ENCODE measurements at places on chromosomes 3 and 15. TPM values are rescaled to one million over a fixed set of nuclear protein-coding genes. Genes with fewer than 3 reads are reported as not detected.
A peak's percentile ranks its signal among the peaks of the same experiment; 100 is the strongest.

GABRB3 gene
- 11.4 TPM for total RNA-seq

GRCh38 chr3:134516905-134517304, 31.0 kb downstream of the CEP63 start:
- DNase-seq, result no peak
- no peaks in the 10 kb centered on the region for H3K27me3 ChIP-seq
- no peak overlapping the region for H3K4me3 ChIP-seq
- H3K36me3 ChIP-seq, result no peaks in the 10 kb centered on the region

- H3K4me3 ChIP-seq, result no peak overlapping the region
- no peaks in the 10 kb centered on the region for H3K4me1 ChIP-seq
- H3K27me3 ChIP-seq, result no peaks in the 10 kb centered on the region
- no peak for DNase-seq
- no peaks in the 10 kb centered on the region for H3K36me3 ChIP-seq
Observed at GRCh38 chr3:114928989-114929640, 218.0 kb downstream of the ZBTB20 start.

DNA sequence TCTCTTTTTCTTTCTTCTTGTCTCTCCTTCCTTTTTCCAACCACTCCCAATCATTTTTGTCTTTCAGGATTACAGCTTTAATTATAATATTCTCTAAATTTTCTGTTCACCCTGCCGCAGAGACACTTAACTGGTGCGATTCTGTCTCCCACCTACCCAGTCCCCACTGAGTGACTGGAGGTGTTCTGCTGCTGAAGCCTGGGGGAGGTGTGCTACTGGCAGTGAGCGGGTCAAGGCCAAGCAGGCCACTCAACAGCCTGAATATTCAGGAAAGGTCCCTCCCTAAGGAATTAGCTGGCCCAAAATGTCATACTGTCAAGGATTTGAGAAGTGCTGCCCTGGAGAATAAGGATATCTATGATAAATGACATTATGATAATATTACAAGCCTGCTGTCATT, 126.5 kb downstream of the GABRG3 start:
- no peaks in the 10 kb centered on the region for H3K27me3 ChIP-seq
- no peak overlapping the region for H3K4me3 ChIP-seq
- no peak overlapping the region for H3K27ac ChIP-seq
- H3K4me1 ChIP-seq, result no peaks in the 10 kb centered on the region
- H3K36me3 ChIP-seq, result no peaks in the 10 kb centered on the region

IFT122 gene
- total RNA-seq, result 23.7 TPM

P3H2 gene
- total RNA-seq, result 5.7 TPM

DNA sequence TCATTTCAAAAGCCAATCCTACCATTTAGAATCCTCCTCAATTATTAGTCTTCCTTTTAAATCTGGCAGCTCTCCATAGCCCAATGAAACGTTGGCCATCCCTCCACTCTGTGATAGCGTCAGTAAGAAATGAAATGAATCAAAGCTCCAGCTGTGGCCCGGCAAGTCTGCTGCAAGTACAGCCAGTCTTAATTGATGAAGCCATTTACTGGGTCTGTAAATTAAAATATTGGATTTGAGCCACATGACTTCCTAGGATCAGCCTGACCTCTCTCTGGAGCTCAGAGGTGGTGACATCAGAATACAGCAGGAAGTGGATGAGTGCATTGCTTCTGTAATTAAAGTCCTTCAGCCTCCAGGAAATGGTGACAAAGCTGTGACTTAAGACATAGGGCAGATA, 347.0 kb upstream of the LMCD1 start:
- H3K4me1 ChIP-seq, result no peaks in the 10 kb centered on the region
- no peaks in the 10 kb centered on the region for H3K36me3 ChIP-seq
- no peaks in the 10 kb centered on the region for H3K27me3 ChIP-seq
- no peak for DNase-seq
- H3K27ac ChIP-seq, result no peak overlapping the region

KLF15 gene
- total RNA-seq, result 15.2 TPM

GRCh38 chr3:188827576-188827975, 344.2 kb upstream of the TPRG1 start:
- H3K36me3 ChIP-seq, result no peaks in the 10 kb centered on the region
- no peak overlapping the region for H3K27ac ChIP-seq
- no peak for DNase-seq
- H3K27me3 ChIP-seq, result no peaks in the 10 kb centered on the region

GRCh38 chr3:160919942-160920341, 163.9 kb downstream of the PPM1L start:
- no peaks in the 10 kb centered on the region for H3K36me3 ChIP-seq
- DNase-seq, result peak; percentile 60
- no peaks in the 10 kb centered on the region for H3K27me3 ChIP-seq
- no peaks in the 10 kb centered on the region for H3K4me1 ChIP-seq
- no peak overlapping the region for H3K4me3 ChIP-seq

GRCh38 chr3:125087768-125088391, 32.1 kb upstream of the HEG1 start:
- H3K27me3 ChIP-seq, result no peaks in the 10 kb centered on the region
- H3K4me1 ChIP-seq, result no peaks in the 10 kb centered on the region
- no peaks in the 10 kb centered on the region for H3K36me3 ChIP-seq
- no peak for DNase-seq
- no peak overlapping the region for H3K27ac ChIP-seq

DNA sequence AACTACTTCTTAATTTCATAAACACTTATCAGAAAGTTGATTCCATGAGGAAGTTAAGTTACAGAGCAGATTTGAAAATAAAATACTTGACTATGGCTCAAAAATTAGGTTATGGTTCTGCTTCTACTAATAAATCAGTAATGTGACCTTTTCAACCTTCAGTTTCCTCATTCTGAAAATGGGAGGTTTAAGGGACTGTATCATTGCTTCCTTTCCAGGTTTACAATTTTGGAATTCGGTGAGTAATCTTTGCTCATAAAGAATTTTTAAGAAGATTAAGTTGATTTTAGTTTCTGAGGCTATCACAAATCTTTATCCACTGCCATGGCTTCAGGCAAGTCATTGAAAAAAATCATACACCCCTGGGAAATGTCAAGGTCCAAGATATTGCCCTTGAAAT, 1061.2 kb downstream of the DIPK2A start:
- H3K27ac ChIP-seq, result no peak overlapping the region
- DNase-seq, result no peak
- H3K4me1 ChIP-seq, result no peaks in the 10 kb centered on the region
- no peak overlapping the region for H3K4me3 ChIP-seq
- no peaks in the 10 kb centered on the region for H3K27me3 ChIP-seq

DNA sequence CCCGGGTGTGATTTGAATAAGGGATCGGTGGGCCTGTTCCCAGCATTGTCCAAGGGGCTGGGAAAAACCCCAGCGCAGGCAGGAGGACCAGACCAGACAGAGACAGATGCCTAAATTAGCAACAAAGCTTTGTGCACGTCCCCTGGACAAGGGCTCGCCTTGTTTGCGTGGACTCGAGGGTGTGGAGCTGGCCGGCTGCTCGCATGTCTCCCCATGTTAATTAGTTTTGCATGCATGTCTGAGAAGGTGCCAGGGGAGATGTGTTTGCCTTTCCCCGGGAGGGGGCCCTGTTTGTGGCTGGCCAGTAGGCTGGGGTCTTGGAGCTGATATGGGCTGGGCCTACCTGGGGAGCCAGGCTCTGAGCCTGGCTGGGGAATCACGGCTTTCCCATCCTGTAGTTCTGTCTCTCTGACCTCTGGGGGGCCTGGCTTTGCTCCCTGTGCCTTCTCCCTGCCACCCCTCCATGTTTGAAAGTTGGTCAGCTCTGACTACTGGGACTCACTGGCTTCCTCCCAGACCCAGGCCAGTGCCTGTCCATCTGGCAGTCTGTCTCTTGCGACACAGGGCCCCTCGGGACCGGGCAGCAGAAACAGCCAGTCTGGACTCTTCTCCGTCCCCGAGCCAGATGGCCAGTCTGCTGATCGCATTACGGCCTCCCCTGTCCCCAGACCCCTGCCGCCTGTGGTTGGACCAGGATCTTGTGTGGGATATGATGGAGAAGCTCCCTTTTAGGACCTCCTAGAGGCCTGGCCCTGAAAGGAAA, 55.4 kb upstream of the POLG start:
- no peak overlapping the region for H3K4me3 ChIP-seq
- no peaks in the 10 kb centered on the region for H3K27me3 ChIP-seq
- no peak for DNase-seq
- no peaks in the 10 kb centered on the region for H3K4me1 ChIP-seq
- no peaks in the 10 kb centered on the region for H3K36me3 ChIP-seq
- no peak overlapping the region for H3K27ac ChIP-seq

DNA sequence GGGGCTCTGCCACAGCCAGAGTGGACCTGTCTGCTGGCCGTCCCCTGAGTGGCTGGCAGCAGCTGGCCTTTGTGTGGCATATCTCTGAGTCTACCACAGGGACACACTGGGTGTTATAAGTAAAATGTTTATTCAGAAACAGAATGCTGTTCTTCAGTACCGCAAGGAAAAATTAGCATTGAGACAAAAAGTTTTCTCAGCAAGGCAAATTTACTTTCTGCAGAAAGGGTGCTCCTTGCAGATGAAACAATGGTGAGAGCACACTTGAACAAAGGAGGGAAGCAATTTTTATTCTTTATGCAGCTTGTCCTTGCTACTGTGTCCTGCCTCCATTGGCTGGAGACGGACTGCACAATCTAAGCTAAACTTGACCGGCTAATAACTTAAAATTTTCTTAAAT, 4.0 kb downstream of the TMEM89 start:
- H3K36me3 ChIP-seq, result no peaks in the 10 kb centered on the region
- no peaks in the 10 kb centered on the region for H3K4me1 ChIP-seq
- H3K27ac ChIP-seq, result no peak overlapping the region
- no peak for DNase-seq
- no peak overlapping the region for H3K4me3 ChIP-seq

- no peak for DNase-seq
- H3K4me3 ChIP-seq, result no peak overlapping the region
- H3K36me3 ChIP-seq, result no peaks in the 10 kb centered on the region
- H3K4me1 ChIP-seq, result no peaks in the 10 kb centered on the region
- H3K27me3 ChIP-seq, result no peaks in the 10 kb centered on the region
Observed at GRCh38 chr3:57981483-57982087, 26.6 kb upstream of the FLNB start.

DNA sequence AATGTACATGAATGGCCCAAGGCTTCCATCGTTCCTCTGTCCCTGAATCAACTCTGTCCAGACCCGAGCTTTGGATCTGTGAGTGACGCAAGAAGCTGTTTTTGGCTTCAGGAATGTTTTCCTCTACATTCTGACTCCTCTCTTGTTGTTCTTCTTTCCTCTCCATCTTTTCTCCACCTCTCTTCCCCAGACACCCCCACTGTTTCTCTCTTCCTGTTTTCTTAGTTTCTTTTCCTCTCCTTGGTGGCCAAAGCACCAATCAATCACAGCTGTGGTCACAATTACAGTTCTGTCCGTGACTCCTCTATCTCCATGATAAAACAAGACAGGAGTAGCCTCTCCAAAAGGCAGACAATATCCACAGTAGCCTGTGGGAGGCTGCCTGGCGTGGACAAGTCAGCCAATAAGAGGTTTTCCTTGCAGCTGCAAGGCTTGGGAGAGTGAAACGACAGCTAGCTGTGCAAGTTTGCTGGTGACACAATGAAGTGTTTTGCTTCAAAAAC, 4.9 kb upstream of the TMEM212 start:
- H3K4me1 ChIP-seq, result peaks cover 43% of the 10 kb centered on the region
- no peak for DNase-seq
- no peaks in the 10 kb centered on the region for H3K27me3 ChIP-seq
- H3K27ac ChIP-seq, result no peak overlapping the region
- no peak overlapping the region for H3K4me3 ChIP-seq
- no peaks in the 10 kb centered on the region for H3K36me3 ChIP-seq

DNA sequence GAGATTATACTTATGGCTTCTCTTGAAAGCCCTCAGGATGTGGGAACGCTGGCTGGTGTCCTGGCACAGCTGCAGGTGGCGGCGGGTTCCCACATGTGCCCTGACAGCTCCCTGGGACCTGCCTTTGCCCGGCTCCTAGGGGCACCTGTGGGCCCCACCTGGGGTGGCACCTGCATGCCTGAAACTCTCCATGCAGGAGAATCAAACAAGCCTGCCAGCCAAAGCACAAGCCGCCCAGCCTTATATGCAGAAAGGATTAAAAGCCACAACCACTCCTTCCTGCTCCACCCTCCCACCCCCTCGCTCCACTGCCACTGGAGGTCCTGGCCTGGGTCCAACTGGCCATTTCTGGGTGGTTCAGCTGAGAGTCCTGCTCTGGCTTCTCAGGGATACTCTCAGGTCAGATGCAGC, 18.1 kb downstream of the TRPM1 start:
- H3K4me3 ChIP-seq, result no peak overlapping the region
- no peaks in the 10 kb centered on the region for H3K27me3 ChIP-seq
- no peaks in the 10 kb centered on the region for H3K36me3 ChIP-seq
- no peak overlapping the region for H3K27ac ChIP-seq

DNA sequence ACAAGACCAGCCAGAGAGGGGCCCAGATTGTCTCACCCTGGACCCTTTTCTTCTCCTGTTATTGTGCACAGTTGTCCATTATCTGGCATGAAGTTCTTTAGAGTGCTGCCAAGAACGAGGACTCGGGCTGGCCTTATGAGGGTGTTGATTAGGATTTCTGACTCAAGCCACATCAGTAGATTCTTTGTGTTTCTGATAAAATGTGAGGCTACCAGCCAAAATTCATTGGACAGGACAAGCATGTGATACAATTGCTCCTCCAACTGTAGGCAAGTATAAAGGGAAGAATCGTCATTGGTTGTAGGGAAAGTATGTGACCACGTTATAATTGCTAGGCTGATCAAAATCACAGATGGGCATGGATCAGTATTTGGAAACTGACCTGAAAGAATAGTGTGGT, 99.2 kb upstream of the TMC3 start:
- DNase-seq, result no peak
- H3K4me1 ChIP-seq, result no peaks in the 10 kb centered on the region
- no peaks in the 10 kb centered on the region for H3K27me3 ChIP-seq
- H3K36me3 ChIP-seq, result no peaks in the 10 kb centered on the region
- H3K4me3 ChIP-seq, result no peak overlapping the region
- H3K27ac ChIP-seq, result no peak overlapping the region

LRTM1 gene
- not detected for total RNA-seq

PLSCR1 gene
- total RNA-seq, result 38.4 TPM

RNU5B-1 gene
- total RNA-seq, result 10.5 TPM

DNA sequence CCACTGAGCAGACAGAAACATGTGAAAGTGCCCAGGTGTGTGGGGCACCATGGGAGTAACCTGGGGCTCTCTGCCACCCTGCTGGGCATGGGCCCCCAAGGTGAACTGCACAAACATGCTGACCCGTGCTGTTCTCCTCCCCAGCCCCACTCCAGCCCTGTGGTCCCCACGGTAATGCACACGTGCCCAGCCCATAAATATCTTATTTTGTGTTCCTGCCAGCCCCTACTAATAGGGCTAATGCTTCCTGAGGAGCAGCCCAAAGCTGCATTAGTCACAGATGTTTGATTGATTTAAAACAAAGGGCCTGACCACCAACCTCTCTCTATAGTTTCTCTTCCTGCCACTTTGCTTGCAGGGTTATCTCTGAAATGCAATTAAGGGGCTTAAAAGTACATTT, 95.4 kb downstream of the ABHD5 start:
- no peaks in the 10 kb centered on the region for H3K36me3 ChIP-seq
- H3K27me3 ChIP-seq, result no peaks in the 10 kb centered on the region

LDHAL6B gene
- total RNA-seq, result not detected

Measured in pancreas (tissue), 10 donors.